ENCODE measurements at places on chromosomes 1 and 21.

DNA sequence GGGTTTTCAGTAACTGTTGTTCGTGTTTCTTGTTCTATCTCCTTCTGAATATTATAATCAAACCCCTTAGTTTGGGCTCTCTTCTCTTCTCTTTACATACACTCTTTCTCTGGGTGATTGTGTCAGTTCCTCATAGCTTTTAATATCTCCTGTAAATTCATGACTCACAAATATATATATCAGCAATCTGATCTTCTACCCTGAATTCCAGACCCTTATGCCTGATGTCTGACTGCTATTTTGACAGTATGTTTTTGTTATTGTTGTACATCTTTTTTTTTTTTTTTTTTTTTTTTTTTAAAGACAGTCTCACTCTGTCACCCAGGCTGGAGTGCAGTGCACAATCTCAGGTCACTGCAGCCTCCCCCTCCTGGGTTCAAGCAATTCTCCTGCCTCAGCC is 70.8 kb upstream of the MPC2 start:
- no peak for DNase-seq

DNA sequence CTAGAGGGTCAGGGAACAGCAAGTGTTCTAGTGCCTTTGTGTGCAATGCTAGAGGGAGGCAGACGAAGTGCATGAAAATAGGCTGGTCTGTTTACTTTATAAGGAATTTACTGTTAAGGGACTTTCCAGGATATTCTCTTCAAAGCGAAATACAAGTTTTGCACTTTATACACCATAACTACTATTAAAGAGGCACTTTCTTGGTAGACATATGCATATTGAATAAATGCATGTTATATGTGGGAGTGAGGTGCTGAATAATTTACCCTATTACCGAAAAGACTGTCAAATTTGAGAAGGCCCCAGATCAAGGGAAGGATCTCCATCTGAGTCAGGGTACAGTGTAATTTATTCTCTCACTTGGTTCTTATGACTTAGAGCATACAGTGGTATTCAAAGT is 310.5 kb downstream of the S1PR1 start:
- no peak for DNase-seq

GRCh38 chr1:162159515-162159914 is 90.0 kb downstream of the NOS1AP start:
- DNase-seq = no peak

DNA sequence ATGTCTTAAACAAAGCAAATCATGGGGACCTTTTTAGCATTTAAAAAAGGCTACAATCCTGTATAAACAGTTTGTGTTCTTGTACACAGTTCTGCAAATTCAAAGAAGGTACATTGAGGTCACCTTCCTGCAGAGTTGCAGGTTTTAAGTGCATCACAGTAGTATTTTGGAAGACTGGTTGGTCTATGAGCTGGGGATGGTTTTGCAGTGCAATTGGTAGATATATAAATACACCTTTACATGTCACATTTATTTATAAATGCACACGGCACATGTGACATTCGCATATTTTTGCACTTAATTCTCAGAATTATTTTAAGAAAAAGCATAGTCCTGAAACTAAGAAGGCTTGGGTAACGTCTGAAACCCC is 599 bp upstream of the ITPKB start:
- DNase-seq = no peak

DNA sequence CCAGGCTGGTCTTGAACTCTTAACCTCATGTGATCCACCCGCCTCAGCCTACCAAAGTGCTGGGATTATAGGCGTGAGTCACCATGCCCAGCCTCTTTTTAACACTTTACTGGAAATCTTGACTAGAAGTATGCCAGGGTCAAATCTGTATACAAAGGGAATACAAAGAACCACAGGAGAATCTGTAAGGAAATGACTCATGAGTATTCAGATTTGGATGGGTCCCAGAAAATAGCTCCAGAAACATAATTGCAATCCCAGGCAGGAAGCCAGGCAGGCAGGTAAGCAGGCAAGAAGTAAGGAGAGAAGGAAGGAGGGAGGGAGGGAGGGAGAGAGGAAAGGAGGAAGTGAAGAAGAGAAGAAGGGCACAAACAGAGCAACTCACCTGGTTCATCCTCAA is 22.8 kb upstream of the TIAM1 start:
- DNase-seq = no peak

DNA sequence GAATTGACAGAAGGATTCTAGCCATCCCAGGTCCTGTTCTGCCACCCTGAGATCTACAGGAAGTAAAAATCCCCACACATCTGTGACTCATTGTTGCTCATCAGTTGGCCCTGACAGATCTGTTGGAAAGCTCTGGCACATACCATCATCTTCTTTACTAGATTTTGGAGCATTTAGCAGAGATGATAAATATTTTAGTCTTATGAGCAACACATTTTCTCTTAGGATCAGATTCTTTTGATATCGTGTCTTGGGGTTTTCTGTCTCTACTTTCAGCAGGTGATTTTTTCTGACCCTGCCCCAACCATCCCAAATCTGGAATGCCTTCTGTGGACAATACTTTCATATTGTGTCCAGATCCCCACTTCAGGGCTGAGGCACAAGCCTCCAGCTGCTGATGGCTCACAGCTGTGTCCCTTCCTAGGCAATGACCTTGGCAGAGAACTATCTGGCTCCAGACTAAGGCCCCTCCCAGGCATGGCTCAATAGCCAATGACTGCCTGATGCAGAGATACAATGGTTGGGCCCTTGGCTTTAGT is 102.8 kb downstream of the GDAP2 start:
- DNase-seq = no peak

All from HL-60 (cell line).